CD4-positive, alpha-beta T cell treated with Interleukin-15 for 1 hour (primary cell): ENCODE measurements at places on chromosomes 4 and X.

DNA sequence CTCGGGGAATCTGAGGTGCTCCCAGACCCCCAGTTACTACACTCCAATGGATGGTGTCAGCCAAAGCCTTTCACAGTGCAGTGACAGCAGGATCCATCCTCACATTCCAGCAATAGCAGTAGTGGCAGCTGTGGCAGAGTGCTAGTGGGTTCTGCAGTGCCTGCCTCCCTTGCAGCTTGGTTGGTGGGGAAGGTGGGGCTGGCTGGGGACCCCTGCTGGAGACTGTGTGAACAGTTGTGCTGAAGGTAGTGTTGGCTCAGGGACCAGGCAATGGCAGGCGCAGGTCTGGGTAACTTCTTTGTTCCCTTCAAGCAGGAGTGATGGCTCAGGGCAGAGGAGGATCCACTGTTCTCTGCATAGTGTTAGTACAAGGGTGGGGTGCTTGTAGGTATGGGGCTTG lies 343.7 kb upstream of the TRAM1L1 start:
- no peak for DNase-seq

GRCh38 chr4:64174247-64174882 lies 234.9 kb downstream of the TECRL start:
- DNase-seq = no peak

DNA sequence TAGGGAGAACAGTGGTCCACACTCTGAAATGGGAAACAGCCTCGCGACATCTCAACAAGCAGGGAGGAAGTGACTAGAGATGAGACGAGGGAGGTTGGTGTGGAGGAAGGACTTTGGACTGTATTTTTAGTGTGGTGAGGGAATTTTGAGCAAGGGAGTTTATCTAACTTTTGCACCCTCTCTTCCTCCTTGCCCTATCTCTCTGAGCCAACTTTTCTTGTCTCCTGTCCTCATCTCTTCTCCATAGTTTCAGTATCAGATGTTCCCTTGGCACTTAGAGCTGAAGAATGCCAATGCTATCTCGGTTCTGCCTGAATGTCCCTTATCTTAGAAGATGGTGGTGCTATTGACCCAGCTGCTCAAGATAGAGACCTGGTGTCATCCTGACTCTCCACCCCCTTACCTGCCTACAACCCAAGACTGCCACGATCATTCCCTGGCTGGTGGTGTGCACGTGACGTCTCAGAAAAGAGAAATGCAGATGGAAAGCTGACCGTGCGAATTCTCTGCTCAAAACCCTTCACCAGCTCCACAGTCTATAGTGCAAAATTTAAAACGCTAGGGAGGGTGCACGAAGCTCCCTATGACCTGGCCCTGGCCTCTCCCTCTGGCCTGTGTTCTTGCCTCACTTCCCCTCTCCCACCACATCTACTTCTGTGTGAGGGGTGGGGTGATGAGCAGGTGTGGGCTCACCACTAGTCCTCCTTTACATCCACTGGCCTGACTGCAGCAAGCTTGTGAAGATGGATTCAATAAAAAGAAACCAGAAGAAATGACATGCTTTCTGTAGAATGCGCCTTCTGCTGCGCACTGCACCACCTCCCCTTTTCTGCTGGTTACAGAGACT lies 20.9 kb downstream of the MPP1 start:
- no peak for DNase-seq

DNA sequence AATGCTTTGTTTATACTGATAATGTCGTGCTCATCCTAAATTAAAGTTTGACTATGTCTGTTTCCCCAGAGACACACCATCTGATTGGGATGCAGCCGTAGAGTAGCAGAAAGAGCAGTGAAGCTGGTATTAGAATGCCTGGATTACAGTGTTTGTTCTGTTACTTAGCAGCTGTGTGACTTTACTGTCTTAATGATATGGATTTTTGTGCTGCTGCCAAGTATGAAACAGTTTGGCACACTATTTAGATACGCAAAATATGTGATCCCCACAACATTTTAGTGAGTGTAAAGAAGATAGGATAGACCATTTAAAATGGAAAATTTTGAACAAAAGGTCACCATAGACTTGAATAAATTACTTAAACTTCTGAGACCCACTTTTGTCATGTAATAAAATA lies 1.2 kb upstream of the CHIC1 start:
- no peak for DNase-seq

DNA sequence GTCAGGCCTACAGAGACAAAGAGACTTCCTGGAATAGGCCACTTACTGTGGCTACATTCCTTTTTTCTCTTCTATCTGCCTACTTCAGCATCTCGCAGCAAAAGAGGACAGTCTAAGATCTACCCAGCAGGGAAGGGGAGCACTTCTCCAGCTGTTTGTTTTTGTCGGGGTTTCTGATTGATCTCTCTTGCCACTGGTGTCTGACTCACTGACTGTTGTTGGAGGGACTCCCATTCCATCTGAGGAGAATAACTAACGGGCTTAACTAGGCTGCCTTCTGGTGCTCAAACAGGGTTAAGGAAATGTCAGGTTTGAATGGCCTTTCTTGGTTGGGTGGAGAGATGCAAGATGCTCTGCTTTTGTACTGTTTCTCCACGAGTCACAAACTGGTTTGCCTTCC lies 100.2 kb upstream of the TMEM164 start:
- no peak for DNase-seq

GRCh38 chr4:37879365-37879764 lies 11.5 kb upstream of the TBC1D1 start:
- DNase-seq = no peak
